Heart left ventricle (tissue), 16 donors: ENCODE measurements at places on chromosomes 7 and 10.

GRCh38 chr10:72564596-72564995, 61.3 kb downstream of the MICU1 start:
- DNase-seq, result no peak

- no peak for DNase-seq
Observed at GRCh38 chr7:152970481-152970880, 210.9 kb downstream of the ACTR3B start.

DNA sequence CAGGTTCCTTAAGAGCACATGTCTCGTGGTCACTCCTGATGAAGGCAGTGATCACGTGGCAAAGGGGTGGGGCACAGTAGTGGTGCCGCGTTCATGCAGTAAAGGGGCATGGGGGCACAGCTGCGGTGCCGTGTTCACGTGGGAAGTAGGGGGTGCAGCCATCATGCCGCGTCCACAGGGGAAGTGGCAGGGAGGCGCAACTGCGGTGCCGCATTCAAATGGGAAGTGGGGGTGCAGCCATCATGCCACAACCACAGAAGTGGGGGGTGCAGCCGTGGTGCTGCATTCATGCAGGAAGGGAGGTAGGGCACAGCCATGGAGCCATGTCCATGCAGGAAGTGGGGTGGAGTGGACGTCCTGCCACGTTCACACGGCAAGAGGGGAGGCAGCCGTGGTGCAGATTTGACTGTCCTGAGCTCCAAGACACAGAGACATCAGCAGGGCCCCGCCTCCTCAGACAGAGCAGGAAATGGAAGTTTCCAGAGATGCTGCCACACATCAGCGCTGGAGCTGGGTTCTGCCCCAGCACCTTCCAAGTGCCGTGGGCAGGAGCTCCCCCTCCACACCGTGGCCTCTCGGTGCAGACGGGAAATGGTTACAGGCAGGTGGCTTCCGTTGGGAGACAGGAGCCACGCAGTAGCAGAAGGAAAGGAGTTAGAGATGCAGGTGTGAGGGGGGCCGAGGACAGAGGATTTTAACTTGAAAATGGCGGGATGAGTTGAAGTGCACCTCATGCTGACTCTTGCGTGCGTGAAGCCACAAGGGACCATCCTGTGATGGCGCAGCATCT, 95.0 kb upstream of the DDC start:
- DNase-seq, result peak; percentile 77

DNA sequence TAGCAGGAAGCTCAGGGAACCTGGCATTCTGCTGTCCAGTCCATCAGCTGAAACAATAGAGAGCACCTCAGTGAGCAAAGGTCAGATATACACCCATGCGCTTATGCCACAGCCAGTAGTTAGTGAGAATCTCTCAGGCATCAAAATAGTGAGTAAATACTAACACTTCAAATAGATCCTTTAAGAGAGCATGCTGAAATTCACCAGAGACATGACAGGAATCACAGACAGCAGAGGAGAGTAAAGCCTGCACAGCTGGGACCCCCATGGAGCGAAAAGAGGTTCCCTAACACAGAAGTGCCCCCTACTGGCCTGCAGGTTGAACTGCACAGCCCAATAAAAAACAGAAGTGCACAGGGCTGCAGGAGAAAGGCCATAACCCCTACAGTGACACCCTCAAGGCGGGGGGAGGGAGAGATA, 57.6 kb upstream of the ANTXRL start:
- DNase-seq, result no peak

GRCh38 chr7:92836489-92836999, at the start of gene CDK6:
Gene CDK6, minus strand, starts transcription at chr7:92836573. Its CDS starts 3,250 bp downstream, at chr7:92833323.
- peak; percentile 76 for DNase-seq

DNA sequence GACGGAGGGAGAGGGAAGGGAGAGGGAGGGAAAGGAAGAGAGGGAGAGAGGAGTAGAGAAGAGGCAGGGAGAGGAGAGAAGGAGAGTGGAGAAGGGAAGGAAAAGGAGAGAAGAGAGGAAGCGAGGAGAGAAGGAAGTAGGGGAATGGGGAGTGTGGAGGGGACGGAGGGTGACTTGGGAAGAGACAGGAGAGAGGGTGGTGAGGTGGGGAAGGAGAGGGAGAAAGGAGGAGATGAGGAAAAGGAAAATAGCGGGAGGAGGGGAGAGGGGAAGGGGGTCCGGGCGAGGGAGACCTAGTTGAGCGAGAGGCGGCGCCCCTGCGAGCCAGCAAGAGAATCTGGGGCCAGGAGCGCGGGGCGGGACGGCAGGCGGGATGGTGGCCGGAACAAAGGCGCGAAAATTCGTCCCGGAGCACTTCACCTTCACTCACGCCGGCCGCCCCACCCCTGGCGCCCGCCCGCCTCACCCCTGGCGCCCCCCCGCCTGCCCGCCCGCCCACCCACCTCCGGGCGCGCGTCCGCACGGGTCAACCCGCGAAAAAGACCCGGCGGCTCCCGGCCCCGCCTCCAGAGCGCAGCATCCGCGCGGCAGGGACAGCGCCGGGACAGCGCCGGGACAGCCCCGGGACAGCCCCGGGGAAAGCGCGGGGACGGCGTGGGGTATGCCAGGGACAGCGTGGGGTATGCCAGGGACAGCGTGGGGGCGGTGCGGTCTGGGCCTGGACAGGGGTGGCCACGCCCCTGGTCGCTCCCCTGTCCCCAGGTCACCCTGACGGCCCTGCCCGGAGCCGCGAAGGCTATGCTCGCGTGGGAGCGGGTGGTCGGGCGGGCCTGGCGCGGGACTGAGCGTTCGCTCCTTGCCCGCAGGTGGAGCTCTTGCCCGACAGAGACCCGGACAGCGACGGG, 4.2 kb downstream of the VSTM2A start:
- no peak for DNase-seq

DNA sequence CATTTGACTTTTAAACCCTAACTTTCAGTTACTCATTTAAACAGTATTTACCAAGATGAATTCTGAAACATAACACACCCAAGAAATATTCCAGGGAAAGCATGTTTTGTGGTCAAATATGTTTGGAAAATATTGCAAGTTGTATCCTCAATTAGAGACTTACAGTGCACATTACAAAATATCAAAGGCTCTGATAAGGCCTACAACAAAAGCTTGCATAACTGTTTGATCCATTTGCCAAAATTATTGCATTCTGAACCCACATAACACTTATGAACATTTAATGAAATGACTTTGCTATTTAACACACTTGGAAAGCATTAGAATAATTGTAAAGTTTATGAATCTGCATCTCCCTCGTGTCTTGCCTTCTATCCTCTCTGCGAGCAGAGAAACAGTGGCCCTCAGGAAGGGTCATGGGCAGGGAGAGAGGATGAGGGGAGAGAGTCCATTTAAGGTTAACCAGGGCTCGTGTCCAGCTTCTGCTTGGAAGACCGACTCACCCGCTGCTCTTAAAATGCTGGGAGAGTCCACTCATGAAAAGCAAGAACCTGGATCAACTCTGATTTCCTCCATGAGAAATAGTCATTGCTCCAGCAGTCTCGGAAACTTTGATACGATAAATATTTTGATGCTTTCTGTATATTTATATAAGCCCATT, 408.2 kb upstream of the ZMIZ1 start:
- DNase-seq, result no peak

- no peak for DNase-seq
Observed at GRCh38 chr10:18647945-18648344, 3.4 kb downstream of the NSUN6 start.

DNA sequence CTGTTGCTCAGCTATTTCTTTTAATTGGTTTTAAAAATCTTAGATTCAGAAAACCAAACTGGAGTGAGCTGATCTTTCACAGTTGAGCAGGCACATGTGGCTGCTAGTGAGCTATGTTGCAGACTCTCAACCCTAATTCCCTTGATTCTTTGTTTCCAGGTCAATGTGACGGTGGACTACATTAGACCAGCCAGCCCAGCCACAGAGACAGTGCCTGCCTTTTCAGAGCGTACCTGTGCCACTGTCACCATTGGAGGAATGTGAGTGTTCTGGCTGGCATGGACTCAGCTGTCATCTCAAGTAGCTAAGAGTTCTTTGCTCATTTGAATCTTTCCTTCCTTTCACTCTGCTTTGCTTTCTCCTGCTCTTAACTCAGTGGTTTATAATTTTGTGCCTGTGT, 187.1 kb downstream of the LRRC4 start:
- DNase-seq, result no peak

GRCh38 chr10:49601857-49602256, 8.3 kb upstream of the SLC18A3 start:
- no peak for DNase-seq

DNA sequence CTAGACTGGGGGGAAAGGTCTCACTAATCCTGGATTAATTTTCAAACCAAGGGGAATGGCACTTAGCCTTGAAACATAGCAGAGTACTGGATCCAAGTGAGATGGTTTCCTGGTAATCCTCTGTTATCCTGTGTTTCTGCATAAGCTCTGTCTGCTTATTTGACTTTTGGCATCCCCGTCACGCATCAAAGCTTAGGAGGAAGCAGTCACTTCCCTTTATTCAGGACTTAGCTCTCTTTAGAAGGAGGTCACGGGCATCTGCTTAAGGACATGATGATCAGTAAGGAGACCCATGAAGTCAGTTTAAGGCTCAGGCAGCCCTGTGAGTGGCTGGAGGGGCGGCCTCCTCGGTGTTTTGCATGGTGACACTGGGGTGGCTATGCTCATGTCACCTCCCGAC, 30.0 kb downstream of the TSPAN15 start:
- DNase-seq, result peak; percentile 33

- DNase-seq, result no peak
Observed at GRCh38 chr7:26958834-26959233, 94.4 kb upstream of the SKAP2 start.

GRCh38 chr7:25807086-25807611, 344.8 kb upstream of the NFE2L3 start:
- no peak for DNase-seq

- DNase-seq, result no peak
Observed at GRCh38 chr10:65024886-65025285, 1503.7 kb downstream of the REEP3 start.

DNA sequence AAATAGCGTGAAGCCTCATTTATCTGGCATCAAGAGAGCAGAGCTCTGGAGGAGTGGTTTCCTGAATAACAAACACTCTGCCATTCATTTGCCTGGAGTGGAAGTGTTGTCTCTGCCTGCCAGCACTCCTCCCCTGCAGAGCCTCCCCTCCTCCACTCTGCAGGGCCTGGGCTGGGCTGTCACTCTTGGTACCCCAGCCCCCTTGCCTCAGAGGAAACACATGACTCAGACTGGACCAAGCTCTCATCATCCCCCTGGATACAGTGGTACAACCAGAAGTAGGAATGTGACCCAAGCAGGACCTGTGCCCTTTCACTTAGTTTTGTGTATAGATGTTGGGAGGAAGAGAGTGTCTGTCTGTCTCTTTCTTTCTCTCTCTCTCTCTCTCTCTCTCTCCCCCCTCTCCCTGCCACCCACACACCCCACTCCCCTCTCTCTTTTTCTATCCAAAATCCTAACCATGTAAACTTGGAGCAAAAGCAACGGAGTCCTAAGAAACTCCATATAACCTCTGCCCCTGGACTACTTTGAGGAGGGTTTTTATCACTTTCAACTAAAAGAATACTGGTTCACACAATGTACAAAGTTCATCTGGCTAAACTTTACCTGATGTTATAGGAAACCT, 43.9 kb downstream of the DOCK4 start:
- peak; percentile 47 for DNase-seq

GRCh38 chr7:153584132-153584531, 468.1 kb upstream of the DPP6 start:
- no peak for DNase-seq

GRCh38 chr10:110036640-110037039, 28.9 kb downstream of the ADD3 start:
- DNase-seq, result no peak

DNA sequence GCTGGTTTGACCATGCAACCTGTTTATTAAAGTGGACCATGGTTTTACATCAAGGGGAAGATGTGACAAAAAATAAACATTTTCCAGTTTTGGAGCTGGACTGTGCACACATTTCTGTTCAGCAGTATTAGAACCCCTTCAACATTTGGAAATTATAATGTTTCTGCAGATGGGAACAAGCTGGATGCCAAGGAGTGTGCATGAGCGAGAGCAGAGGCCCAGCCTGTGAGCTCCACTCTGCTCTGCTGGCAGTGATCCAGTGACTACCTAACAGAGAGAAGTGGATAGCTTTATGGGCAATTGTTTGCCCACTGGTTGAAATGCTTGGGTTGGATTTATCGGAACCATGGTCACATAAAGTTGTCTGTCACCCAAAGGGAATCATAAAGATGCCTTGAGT, 456.7 kb downstream of the NRG3 start:
- DNase-seq, result no peak

DNA sequence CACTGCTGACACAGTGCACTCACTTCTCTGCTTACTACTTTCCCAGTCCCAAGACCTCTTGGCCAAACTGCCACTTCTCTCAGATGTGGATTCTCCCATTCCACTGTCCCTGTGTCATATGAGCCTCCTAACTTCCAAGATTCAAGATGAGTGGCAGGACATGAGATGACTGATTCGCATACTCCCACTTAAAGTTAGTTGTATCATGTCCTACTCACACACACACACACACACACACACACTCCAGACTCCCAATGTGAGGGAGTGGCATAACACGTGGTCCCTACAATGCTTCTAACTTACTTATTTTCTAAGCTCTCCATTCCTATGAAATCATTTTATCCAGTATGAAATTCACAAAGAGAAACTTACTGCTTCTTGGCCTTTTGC, 67.0 kb upstream of the CAV2 start:
- DNase-seq, result no peak

- DNase-seq, result no peak
Observed at GRCh38 chr10:6497620-6498019, 82.5 kb downstream of the PRKCQ start.
